ENCODE measurements at places on chromosomes 7 and 10. TPM values are rescaled to one million over a fixed set of nuclear protein-coding genes. Genes with fewer than 3 reads are reported as not detected.

DNA sequence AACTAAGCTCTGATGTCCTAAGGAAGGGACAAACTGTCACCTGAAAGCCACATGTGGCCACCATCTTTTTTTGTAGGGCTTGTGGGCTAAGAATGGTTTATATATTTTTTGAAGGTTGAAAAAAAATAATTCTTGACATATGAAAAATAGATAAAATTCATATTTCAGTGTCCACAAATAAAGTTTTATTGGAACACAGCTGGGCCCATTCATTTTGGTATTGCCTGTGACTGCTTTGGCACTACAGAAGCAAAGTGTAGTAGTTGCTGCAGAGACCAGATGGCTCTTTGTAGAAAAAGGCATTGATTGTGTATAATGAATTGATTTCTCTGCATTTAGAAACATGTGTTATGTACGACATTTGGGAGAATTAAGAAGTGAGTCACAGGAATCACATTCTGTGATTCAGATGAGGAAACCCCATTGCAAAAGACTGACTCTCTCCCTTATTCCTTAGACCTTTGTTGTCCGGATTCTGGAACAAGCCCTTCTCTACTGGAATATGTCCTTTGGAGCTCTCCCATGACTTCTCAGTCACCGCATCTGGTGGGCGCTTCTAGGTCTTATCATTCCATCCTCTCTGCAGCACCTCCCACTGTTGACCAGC is 438.7 kb downstream of the LRMDA start:
- DNase-seq = no peak

GRCh38 chr10:98642281-98642680 is 195.5 kb upstream of the HPS1 start:
- DNase-seq = no peak

The PDE6C gene
- not detected for total RNA-seq

DNA sequence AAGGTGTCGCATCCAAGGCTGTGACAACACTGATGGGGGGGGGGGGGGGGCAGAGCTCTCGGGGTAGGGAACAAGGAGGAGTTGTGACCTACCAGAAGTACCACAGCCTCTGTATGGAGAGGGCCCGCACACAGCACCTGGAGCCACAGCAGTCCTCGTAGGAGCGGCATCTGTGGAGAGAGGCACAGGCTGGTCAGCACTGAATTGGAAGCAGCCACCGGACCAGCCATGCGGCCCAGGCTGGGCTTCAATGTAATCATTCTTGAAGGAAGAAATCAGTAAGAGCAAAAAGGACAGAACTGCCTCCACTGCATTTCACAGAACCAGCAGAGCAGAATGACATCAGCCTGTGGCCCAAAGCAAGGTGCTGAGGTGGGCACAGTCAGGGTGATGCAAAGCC is 74.8 kb downstream of the VOPP1 start:
- DNase-seq = no peak

GRCh38 chr7:37315772-37316715 is 132.6 kb downstream of the ELMO1 start:
- no peak for DNase-seq

- DNase-seq = no peak
Measured at GRCh38 chr10:93149761-93150160, 76.1 kb downstream of the CYP26A1 start.

The XRCC2 gene
- total RNA-seq = 34.0 TPM

The SEMA3A gene
- total RNA-seq = 42.3 TPM

The INA gene
- 17.4 TPM for total RNA-seq

The LIPA gene
- 35.6 TPM for total RNA-seq

- DNase-seq = no peak
Measured at GRCh38 chr10:317271-317769, 182.1 kb downstream of the ZMYND11 start.

The ERCC6 gene
- total RNA-seq = 11.9 TPM

DNA sequence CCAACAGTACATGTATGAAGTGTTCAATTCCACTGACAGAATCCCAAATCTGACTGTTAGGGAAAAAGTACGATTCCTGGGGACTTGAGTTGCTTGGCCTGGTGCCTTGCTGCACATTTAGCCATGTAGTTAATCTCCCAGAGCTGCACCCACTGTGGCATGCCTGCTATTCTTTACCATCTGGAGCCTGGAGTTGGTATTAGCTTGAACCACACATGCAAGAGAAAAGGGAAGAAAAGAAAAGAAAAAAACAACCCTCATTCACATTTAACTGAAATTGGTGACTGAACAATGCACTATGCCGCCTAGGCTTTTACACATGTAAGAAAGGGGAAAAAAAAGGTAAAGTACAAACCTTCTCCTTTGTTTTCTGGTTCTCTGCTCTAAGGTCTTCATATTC is 26.1 kb downstream of the SHTN1 start:
- no peak for DNase-seq

The SFMBT2 gene
- total RNA-seq = 8.6 TPM

The TAS2R41 gene
- total RNA-seq = not detected

The LMBR1 gene
- total RNA-seq = 62.9 TPM

GRCh38 chr7:4837041-4837802 is 24.6 kb downstream of the PAPOLB start:
- DNase-seq = no peak

The SP4 gene
- total RNA-seq = 24.8 TPM

The PBLD gene
- total RNA-seq = 0.90 TPM

DNA sequence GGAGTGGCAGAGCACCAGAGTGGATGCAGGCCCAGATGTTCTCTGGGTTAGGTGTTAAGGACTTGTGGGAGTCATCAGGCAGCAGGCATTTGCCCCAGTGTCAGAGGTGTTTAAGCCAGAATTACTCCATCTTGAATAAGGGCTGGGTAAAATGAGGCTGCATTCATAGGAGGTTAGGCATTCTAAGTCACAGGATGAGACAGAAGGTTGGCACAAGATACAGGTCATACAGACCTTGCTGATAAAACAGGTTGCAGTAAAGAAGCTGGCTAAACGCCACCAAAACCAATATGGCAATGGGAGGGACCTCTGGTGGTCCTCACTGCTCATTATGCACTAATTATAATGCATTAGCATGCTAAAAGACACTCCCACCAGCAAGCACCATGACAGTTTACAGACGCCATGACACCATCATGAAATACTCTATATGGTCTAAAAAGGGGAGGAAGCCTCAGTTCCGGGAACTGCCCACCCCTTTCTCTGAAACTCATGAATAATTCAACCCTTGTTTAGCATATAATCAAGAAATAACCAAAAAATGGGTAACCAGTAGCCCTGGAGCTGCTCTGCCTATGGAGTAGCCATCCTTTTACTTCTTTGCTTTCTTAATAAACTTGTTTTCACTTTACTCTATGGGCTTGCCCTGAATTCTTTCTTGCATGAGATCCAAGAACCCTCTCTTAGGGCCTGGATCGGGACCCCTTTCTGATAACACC is 882 bp upstream of the LRRC61 start:
- no peak for DNase-seq

DNA sequence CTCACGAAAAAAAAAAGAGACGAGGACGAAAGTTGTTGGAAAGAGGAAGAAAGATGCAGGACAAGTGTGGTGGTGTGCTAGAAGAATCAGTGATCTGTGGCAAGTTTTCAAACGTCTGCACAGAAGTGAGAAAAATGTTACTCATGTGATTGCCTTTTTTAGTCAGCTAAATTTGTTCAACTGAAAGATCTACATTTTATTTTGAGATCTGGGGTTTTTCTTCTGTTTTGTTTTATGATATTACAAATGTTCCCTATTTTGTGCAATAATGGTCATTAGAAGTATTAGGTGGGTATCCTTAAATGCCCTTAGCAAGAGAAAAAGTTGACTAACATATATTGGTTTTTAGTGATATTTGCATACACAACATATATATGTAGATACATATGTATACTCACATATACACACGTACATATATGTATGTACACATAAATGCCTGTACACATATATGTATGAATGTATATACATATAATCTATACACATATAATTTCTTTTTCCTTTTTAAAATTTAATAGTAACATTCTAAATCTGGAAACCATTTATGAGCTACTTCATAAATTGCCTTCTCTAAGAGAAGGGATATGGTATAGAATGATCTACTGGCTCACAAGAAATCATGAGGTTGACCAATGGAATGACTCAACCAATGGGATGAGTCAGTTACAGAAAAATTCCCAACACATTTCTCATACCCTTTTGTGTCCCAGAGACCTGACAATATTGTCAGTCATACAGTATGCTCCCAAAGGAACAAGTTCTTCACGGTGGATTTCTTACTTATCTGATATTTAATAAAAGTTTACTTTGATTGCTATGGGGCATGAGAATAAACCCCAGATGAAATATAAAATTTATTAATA is 38.4 kb downstream of the SLC39A12 start:
- DNase-seq = no peak

The CCDC3 gene
- total RNA-seq = 3.8 TPM

The LRRN3 gene
- total RNA-seq = 0.20 TPM

GRCh38 chr7:130994378-130995115 is 260.5 kb upstream of the KLF14 start:
- DNase-seq = no peak

The OR13A1 gene
- not detected for total RNA-seq

Measured in H1 (cell line).